ENCODE measurements at places on chromosomes 2 and 18.

- no peak for DNase-seq
Measured at GRCh38 chr2:84388921-84389490, 70.1 kb downstream of the SUCLG1 start.

DNA sequence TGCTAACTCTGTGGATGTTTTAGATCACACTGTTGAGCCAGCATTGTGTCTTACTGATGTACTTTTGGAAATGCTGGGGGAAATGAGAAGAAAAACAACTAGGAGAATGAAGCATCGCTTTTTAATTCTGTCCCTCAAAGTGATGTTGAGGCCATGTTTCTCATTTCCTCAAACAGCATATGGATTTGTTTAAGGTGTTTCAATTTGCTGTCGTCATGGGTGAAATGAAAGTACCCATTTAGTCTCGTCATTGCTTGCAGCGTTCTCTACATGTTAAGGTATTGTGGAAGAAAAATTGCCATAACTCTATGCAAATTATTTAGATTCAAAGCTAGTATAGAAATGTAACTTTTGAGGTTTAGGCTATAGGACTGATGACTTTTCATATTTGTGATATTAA lies 151.3 kb downstream of the KCTD1 start:
- no peak for DNase-seq

- no peak for DNase-seq
Measured at GRCh38 chr2:108616751-108617161, 82.5 kb downstream of the LIMS1 start.

DNA sequence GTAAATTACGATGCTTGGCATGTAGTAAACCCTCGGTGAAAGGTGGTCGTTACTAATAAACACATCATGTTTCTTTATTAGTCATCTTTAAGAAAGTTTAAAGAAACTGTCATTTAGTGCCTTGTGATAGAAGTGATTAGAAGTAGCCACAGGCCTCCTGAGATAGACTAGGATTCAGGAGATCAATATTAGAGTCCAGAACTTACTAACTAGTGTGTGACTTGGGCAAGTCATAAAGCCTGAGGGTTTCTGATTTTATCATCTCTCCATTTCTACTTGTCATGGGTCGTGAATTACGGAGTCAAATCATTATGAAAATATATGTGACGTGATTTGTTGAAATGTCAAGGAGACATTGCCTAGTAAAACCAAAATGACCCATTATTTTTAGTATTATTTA lies 6.7 kb downstream of the RPE start:
- no peak for DNase-seq

DNA sequence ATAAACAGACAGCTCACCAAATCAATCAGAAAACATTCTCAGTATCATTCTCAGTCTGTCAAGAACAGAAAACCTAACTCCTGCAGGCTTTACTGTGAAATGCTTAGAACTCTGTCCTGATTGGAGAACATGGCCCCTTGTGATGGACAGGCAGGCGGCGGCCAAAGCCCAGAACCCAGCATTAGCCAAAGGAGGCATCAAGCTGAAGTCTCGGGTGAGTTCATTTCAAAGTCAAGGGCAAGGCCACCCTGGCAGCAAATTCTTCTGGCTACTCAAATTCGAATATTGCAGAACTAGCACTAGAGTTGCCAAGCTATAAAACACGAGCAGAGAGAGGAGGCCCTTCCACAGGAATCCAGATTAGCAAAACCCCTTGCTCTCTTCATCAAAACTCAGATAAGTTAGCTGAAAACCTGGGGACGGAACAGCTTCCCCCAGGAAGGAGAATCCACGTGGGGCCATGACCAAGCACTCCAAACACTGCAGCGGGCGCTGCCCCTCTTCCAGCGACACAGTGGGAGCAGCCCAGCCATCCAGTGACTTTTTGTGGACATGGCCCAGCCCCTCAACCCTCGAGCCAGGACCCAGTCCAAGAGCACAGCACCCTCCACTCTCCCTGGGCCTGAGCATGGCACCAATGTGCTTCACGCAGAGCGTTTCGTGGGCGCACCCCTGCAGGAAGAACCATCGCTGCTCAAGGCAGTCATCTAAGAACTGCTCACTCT lies 98.6 kb downstream of the HDAC4 start:
- DNase-seq = no peak

GRCh38 chr2:238169708-238170251 lies 11.0 kb downstream of the ERFE start:
- DNase-seq = peak; percentile 77

DNA sequence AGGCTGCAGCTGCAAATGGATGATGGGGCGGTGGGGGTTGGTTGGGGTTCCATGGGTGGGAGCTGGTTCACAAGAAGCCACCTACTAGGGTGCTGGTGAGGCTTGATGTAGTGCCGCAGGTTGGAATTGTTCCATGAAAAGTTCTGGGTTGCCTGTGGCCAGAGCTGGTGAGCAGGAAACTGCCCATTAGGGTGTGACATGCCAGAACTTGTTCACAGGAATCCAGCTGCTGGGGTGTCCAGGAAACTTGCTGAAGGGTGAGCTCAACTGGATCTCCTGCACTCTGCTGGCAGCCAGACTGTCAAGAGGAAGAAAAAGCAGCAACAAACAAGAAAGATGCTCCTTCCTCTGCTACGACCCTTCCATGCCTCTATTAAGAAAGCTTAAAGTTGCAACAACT lies 48.8 kb downstream of the MAP3K20 start:
- no peak for DNase-seq

GRCh38 chr18:3213300-3214059 lies 6.3 kb downstream of the MYOM1 start:
- no peak for DNase-seq

DNA sequence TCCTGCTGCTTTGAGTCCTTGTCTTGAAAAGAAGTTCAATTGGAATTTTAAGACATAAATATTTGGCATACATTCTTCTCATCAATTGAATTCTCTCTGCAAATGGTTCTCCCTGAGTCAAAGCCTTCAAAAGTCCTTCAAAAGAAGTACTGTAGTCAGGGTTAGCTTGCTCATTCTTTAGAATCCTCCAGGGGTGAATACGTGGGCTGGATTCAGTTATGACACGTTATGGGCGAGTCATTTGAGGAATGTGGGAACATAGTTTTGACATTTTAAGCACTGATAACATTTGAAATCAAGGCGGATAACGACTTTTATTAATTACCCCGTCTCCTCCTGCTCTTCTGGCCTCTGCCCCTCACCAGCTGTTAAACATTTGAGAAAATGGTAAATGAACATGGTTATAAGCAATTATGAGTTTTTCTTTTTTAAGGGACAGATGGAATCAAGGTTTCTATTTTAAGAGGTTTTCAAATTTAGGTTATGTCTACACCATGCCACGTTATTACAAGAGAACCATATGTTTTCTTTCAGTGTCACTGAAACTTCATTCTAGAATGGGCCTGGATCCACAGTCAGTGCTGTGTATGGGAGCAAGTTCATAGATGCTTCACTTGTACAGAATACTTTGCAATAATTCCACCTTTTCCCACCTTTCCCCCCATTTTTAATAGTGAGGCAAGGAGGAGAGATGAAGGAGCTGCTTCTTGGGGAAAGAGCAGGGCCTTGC lies 273.1 kb downstream of the TSN start:
- DNase-seq = no peak
